ENCODE measurements at places on chromosomes 1 and 21. TPM values are rescaled to one million over a fixed set of nuclear protein-coding genes. Genes with fewer than 3 reads are reported as not detected.

DNA sequence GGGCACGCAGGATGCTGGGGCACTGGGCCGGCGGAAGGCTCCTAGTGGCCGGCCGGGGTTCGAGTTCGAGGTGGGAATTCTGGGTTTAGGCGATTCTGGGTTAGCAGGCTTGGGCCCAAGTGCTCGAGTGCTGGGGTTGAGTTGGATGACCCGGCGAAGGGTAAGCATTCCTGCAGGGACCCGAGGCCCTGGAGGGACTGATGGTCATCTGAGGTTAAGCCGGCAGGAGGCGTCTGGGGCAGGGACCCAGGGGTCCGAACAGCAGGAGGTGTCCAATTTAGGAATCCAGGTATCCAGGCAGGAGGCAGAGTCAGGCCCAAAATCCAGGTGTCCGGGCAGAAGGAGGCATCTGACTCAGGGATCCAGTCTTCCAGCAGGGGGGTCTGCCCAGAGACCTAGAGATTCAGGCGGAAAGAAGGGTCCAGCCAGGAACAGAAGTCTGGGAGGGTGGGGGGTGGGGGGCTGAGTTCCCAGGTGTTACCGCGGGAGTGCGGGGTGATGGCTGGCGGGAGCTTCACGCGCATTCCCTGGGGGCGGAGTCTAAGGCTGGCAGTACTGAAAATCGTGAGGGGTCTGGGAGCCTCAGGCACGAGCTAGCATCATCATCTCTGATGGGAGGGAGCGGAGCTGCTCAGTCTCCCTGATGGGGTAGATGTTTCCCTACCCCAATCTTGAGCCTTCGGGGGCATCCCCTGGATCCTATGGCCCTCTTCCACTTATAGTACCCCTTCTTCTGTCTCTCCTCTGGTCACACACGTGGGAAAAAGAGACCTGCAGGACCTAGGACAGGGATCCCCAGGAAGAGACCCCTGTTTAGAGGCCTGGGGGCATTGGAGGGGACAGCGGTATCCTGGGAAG is 585 bp downstream of the GPR3 start:
- peak; percentile 72 for DNase-seq

DNA sequence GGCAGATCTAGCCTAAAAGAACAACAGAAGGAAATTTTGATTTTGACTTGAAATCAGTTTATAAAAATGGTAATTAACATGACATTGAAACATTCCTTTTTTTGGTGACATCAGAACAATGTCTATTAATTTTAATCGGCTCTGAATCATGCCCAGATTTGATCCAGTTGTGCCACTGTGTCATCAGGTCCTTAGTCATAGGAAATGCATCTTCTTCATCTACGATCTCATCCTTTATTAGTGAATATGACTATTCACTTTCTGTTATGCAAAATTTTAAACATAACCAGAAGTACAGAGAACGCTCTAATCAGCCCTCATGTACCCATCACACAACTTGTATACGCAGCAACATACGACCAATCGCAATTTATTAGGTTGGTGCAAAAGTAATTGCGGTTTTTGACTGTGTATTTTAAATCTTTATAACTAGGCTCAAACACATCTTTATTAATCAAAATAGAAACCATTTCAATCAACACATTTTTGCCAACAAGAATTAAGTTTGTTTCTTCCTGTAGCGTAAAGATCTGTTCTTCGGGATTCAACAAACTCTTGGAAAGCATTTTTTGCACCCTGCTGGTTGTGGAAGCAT is 40.3 kb upstream of the TLR5 start:
- no peak for DNase-seq

DNA sequence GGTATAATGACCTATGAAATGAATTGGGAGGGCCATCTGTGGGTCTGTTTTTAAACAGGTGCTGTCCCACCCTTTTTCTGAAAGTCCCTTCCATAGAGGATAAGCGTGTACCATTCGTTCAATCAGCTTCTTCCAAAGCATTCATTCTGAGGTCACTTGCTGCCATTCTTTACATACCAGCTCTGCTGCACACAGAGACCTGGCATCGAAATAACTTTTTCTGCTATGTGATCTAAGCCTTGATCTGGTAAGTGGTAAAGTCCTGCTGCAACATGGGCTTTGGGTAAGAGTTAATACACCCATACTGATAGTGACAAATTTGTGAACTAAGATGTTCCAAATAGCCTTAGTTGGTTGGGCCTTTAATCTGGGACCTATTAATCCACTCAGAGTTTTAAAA is 38.9 kb downstream of the DR1 start:
- DNase-seq: no peak

DNA sequence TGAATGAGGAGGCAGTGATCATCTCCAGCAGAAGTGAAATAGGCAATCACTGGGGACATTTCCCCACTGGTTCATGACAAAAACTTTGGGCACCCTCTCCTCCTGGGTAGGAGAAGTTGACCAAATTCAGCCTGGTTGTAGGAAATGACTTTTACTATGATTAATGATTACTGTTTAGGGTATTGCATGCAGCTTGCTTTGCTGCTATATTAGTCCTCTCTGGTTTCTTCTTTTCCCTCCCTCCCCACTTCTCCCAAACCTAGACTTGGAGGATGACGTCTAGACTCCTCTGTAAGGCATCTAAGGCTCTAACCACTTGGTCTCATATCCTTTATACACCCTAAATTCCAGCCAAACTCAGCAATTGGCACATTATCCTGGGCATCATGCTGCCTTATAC is 3.4 kb upstream of the RGS16 start:
- no peak for DNase-seq

DNA sequence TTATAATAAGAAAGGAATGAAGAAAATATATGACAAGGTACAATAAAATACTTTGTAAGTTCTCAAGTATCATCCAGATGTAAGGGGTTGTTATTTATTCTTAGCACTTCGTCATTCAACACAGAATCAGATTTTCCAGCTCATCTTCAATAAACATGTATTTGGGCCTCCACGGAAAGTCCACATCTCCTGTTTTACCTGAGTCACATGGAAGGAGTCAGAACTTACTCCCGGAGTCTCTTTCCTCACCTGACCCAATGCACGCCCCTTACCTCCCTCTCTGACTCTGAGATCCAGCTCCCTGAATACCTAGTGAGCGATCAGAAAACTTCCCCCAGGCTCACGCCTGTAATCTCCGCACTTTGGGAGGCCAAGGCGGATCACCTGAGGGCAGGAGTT is 1.5 kb upstream of the PMVK start:
- no peak for DNase-seq

DNA sequence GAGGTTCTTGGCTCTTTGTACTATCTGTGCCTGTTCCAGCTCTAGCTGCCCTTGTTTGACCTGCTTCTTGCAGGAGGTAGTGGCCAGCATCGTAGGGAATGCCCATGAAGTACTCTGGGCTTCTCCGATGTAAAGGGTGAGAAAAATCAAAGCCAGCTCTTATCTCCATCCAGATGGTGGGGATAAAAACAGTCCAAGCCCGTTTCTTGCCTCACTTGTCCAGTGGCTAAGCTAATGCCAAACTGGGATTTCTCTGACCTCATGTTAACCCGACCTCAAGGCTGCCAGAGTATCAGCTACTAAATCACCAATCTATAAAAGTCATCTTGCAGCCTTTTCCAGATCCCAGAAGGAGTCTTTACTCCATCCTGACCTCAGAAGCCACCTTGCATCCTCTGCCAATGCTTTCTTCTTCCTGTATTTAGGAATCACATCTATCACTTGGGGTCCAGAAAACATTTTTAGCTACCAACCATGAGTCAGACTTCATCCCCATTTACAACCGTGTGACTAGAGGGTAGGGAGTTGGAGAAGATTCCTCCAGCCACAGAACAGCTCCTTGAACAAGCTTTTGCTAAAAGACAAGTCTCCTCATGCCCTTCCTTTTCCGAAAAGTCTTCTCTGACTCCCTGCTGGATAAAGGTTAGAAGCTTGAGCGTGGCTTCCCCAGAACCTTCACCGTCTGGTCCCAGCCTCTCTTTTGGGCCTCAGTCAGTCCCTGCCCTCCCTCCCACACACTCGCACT is 35.9 kb downstream of the KCNC4 start:
- DNase-seq: no peak

GRCh38 chr1:58538821-58539220 is 7.7 kb downstream of the OMA1 start:
- no peak for DNase-seq

- DNase-seq: peak; percentile 82
These were observed 610 bp downstream of the AJAP1 start for GRCh38 chr1:4654764-4655673.

DNA sequence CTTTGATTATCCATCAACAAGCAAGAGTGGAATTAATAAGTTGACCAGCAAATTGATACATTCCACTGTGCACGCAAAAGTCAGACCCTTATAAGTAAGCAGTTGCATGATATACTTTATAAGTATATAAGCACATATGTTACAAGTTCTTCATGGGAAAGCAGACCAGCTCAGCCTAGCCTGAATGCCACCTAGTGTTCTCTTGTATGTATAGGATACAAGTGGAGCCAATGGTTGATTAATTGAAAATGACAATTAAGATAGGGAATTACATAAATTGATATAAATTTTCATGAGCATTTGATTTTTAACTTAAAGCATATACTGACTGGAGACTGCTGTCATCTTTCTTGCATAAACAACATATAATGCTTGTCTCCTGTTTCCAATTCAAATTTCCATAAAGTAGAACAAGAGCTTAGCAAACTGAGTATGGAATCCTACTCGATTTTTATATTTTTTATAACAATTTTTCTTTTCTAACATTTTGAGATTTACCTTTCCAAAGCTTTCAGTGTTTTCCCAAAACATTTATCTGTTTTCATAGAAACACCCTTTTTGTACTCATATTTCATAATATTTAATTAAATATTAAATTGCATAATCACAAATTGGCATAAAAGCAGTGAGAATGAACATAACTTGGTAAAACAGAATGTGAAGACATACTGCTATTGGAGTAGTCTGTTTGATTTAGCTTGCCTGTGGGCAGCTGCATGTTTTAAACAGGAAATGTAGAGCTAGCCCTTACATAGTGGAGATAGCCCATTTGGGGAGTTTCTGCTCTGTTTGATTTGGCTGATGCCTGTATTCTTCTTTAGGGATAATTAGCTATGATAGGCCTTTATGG is 62.8 kb downstream of the MAGI3 start:
- peak; percentile 26 for DNase-seq

GRCh38 chr1:171158096-171158495 is 27.0 kb upstream of the FMO2 start:
- no peak for DNase-seq

- no peak for DNase-seq
These were observed 10.9 kb upstream of the THEM5 start for GRCh38 chr1:151864411-151864810.

- peak; percentile 34 for DNase-seq
These were observed 910 bp upstream of the ANKRD65 start for GRCh38 chr1:1421907-1422464.

DNA sequence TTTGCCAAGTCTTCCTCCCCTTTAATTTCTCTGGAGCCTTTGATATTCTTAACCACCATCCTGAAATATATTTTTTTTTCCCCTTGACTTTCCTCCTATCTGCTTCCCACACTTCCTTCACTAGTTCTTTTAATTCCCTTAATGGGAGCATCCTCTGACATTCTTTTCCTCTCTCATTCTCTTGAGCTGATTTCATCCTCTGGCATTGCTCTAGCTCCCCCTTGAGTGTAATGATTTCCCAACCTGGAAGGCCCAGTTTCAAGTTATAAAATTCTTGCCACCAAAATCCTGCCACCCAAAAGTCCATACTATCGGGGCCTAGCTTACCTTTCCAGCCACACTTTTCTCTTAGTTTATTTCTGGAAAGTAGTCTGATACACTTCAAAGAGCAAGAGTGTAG is 39.5 kb upstream of the UBE2U start:
- DNase-seq: peak; percentile 24

Gene ELF3
- 0.11 TPM for polyA plus RNA-seq

Gene C1QC
- not detected for polyA plus RNA-seq

Gene RHCE
- polyA plus RNA-seq: 0.57 TPM

Gene PTCH2
- polyA plus RNA-seq: 1.0 TPM

Gene NLRP3
- 0.87 TPM for polyA plus RNA-seq

Gene SERINC2
- 15.5 TPM for polyA plus RNA-seq
